ENCODE measurements at places on chromosomes 12 and 14.

DNA sequence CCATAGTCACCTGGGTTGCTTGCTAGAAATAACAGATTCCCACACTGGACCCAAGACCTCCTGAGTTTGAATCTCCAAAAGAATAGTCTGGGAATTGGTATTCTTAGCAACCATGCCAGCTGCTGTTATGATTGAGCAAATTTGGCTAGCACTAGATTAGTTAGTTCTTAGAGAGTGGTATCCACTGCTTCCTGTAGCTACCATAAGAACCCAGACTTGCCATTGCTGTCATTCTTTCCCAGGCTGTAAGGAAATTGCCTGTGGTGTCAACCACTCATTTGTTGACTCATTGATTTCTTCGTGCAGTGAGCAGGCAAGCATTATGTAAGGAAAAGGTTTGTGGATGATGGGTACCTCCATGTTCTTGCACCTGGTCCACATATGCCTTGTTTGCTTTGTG, 201.8 kb upstream of the RGS6 start:
- DNase-seq = no peak

DNA sequence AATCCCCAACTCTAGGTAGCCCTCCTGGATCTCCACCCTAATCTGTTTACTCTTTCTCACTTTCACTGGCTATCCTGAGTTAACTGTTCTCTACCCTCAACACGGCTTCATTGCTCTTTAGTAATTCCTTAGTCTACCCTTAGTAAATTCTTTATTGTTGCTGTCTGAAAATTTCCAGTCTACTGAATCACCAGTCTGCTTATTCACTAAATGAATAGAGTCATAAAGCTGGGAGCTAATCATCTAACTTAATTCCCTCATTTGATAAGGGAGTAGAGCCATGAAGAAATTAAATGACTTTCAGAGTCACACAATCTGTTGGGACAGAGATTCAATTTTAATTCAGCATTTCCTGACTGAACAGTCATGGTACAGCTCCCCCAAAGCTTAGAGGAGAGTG, 36.5 kb downstream of the YEATS4 start:
- DNase-seq = no peak

DNA sequence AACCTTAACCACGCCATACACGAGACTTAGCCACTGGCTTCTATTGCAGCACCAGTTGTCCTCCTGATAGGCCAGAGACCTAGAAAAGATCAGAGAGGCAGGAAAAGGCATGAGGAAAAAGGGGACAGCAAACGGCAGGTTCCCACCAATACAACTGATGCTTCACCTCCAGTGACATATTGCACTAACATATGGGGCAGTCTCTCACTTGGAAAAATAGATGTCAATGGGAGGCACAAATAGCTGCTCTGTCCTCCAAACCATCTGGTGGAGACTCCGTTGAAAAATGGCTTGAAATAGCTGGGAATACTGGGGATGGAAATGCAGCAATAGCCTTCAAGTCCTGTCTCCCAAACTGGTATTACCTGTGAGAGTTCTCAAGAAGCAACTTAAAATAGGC, 20.3 kb downstream of the SLC8A3 start:
- no peak for DNase-seq

DNA sequence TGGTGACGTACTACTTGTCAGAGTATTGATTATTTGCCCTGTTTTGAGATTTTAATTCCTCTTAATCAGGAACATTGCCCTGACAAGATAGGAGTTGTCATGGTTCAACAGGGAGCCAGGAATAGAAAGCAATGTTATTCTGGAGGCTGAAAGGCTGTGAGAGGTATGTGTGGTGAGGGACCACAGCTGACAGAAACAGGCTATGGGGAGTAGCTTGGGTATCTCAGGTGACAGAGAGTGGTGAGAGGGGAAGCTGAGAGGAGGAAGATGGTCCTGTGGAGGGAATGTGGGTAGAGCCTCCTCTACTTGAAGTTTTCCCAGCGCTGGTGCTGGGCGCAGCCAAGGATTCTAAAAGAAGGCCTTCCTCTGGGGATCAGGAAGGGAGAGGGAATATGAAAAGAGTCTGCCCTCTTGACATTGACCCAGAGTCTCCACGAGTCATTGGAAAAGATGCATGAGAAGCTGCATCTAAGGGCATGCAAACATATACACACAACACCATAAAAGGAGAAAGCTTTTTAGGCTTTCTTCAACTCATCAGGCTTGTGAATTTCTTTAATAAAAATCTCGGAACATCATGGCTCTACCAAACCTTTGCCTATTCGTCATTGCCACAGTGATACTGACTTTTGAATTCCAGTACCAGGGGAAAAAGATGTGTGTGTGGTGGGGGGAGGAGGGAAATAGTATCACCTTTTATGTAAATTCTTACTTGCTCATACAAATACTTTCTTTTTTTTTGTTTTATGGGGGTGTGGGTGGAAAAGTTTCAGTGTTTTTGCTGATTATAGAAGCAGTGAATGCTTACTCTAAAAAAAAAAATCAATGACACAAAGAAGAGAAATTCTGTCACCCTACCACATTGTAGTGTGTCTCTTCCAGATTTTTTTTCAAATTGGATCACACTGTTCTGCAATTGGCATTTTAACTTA, 39.9 kb upstream of the DHRS7 start:
- DNase-seq = no peak

DNA sequence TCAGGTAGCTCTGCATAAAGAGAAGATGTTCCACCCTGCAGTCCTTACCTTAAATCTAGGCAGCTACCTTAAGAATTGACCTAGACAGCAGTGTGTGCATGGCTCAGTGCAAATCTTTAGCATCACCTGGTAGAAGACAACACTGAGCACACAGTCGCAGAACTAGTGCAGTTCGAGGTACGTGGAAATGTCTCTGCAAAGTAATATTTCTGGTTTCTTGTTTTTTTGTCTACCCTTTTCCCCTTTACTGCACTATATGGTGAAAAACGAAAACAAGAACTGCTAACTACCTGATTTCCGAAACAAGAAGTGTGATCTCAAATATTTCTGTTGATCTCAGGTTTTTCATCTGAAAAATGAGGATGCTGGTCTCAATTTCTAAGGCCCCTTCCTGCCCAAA, 82.5 kb downstream of the ETV6 start:
- DNase-seq = no peak

- peak; percentile 3 for DNase-seq
These were observed 668 bp downstream of the MRPS35 start for GRCh38 chr12:27711317-27711682.

DNA sequence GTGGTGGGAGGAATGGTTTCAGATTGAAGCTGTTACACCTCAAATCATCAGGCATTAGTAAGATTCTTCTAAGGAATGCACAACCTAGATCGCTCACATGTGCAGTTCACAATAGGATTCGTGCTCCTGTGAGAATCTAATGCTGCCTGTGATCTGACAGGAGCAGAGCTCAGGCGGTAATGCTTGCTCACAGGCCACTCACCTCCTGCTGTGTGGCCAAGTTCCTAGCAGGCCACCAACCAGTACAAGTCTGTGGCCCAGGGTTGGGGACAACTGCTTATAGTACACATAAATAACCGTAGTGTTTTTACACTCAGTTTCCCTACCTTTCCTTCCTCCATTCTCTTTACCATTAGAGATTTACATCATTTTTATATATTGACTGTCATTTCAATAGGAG, 121.4 kb downstream of the SLCO1B3 start:
- DNase-seq = no peak

DNA sequence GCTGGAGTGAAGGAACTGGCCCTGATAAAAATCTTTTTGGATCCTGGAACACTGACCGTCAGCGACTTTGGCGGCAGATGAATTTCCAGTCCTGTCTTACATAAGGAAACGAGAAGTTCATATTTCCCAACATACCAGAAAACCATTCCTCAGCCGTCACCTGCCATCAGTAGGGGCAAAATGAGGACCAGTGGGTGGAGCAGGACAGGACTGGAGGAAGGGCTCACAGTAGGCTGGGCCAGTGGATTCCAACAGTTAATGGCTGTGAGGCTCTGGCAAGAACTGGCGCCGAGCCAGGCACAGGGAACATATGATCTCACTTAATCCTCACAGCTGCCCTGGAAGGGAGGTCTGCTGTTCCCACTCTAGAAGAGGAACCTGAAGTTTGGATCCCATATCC, 67.2 kb upstream of the FAM181A start:
- no peak for DNase-seq

DNA sequence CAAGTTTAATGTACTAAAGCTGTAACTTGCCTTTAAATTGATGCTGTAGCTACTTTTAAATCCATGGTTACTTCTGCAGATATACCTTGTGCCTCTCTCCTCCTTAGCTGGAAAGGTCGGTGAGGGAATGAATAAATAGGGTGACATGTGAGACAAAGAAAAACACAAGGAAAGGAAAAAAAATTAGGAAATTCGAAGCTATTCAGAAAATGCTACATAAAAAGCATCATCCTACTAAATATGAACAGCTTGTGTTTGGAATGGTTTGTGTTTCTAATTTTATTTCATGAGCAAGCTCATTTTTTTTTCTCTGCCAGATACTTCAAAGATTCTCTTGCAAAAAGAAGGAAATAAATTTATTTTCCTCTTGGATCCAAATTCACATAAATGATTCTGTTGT, 186.3 kb upstream of the NUDT4 start:
- no peak for DNase-seq

DNA sequence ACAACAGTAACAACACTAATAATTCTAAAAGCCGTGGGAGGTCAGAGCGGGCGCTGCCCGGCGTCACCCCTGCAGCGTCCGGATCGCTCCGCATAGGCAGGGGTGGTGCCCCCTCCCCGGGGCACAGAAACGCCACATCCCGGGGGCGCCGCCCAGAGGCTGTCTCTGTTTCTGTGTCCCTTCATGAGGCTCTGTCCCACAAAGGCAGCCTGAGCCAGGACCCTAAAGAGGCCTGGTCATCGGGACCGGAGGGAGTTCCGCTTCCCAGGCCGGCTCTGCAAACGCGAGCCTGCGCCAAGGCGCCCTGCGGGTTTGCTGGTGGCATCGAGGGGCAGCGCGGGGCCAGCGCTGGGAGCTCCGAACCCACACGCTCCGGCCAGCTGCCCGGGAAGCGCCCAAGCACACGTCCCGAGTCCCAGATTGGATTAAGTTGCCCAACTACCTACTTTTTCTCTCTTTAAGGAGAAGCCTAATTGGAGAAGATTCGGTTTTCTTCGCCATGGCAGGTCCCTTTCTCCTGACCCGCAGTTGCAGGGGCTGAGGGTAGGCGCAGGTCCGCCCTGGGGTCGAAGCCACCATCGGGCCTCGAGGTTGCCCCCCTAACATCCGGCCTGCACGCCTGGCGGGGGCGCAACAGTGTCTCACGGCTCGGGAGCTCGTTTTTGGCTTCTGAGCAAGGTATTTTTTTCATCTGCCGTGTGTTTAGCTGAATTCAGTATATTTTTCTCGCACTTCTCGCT, 421.7 kb downstream of the VRK1 start:
- no peak for DNase-seq

- no peak for DNase-seq
These were observed 30.3 kb downstream of the HIP1R start for GRCh38 chr12:122865268-122866231.

- no peak for DNase-seq
These were observed 5.7 kb upstream of the TNS2 start for GRCh38 chr12:53044052-53044581.

DNA sequence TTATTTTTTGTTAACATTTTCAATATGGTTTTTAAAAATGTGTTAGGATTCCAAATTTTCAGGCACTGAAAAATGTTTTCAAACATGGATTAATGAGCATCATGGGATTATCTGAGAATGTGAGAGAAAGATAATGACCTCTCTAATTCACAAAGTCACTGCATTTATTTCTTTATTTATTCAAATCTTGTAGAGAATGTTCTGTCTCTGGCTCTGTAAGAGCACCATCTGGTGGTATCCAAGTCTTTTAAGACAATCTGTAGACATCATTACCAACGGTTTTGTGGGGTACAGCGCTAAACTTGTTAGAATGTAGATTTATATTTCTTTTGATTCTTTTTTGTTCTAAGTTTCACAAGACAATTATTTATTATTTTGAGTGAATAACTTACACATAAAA, 956.0 kb upstream of the NOVA1 start:
- DNase-seq = no peak

DNA sequence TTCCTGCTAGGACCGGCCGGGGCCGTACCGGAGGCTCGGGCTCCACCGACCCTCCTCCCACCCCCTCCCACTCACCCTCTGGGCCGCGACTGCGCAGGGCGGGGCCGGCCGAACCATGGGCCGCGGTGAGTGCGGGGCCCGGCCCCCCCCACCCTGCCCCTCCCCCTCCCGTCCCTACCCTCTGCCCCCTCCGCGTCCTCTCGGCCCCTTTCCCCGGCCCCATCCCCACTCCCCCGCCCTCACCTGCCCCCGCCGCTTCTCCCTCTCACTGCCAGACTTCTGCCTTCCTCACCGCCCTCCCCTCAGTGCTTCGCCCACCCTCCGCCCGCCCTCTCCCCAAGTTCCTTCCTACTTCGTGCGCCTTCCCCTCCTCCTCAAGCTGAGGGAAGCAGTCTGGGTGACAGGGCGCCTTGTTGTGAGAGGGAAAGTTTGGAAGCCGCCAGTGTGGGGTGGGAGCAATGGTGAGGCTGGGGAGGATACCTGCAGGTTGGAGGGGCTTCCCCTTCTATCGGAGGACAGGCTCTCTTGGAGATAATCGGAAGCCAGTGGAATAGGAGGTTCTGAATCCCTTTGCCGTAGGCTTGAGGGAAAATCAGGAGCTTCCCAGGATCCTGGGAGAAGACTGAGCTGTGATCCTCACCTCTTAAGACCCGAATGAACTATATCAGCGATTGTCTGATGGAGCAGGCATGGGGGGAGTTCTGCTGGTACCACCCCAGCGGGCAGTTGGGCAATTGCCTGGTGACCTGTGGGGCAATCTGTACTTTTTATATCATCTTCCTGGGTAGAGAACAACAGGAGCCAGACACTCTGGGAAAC, 472 bp downstream of the MBD6 start:
- DNase-seq = no peak

DNA sequence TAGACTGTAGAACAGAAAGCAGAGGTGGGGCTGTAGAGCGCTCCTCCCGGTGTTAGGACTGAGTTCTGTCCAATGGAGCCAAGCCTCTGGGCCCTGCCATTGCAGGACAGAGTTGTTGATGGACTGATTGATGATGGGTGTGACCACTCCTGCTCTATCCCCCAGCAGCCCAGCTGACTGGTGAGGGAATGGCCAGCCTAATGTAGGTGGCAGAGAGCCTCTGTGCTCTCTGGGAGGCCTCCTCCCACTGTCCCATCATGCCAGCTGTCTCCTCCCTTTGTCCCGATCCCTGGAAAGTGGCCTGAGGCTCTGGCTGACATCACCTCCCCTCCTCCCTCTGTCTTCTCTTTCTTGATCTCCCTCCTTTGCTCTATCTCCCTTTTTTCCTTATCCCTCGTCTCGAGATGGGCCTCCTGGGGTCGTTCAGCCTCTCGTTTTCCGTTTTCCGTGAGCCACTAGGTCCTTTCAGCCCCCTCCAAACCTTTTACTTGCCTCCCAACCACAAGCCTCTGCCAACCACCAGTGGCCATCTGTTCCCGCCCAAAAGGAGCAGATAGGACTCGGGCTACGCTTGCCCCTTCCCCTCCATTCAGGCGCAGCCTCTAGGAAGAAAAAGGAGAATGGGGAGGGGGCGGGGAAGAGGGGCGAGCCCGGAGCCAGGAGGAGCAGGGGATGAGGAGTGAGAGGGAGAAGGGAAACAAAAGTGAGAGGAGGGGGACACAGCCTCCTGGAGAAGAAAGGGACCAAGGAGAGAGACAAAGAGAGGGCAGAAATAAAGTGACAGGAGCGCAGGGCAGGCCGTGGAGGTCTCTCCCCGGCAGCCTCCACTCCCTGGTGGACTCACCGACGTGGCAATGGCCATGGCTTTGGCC, 572 bp downstream of the EFS start:
- DNase-seq = no peak

- DNase-seq = no peak
These were observed 1126.0 kb downstream of the AACS start for GRCh38 chr12:126191031-126191891.

Measured in central memory CD4-positive, alpha-beta T cell (primary cell).